Activated CD8-positive, alpha-beta memory T cell treated with anti-CD3 and anti-CD28 coated beads for 24 hours (primary cell): ENCODE measurements at places on chromosomes 11 and 22.

GRCh38 chr11:131248588-131248987 is 121.8 kb upstream of the NTM start:
- no peak for DNase-seq

DNA sequence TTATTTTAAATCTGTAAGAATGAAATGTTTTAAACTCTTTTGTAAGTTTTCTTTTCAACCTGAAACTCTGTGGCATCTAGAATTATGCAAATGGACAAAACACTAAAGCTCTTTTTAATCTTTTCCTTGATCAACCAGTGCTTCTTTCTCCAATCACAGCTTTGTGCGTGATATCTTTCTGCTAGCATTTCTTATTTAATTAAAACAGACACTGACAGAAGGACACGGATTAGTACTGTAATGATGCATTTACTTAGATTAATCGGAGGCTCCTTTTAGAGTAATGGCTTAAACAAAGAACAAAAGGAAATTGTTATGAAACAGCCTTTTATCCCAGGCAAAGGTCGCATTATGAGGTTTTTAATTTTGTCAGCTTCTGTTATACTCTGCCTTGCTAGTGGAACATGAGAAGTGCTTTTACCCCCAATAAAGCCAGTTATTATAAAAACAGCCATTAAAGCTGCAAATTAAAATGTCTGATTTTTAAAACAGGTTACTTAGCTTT is 48.5 kb upstream of the SOX6 start:
- DNase-seq: no peak

GRCh38 chr11:132054822-132055221 is 684.4 kb downstream of the NTM start:
- no peak for DNase-seq

- DNase-seq: no peak
These were observed 129.1 kb downstream of the EHF start for GRCh38 chr11:34749666-34750659.

- DNase-seq: peak; percentile 80
These were observed at the start of gene HMOX1 for GRCh38 chr22:35380537-35381423. Gene HMOX1, plus strand, starts transcription at chr22:35381096. Its CDS starts 78 bp downstream, at chr22:35381174.

GRCh38 chr22:49284056-49284784 is 543.5 kb downstream of the BRD1 start:
- no peak for DNase-seq
